ENCODE measurements at places on chromosomes 3 and 15. TPM values are rescaled to one million over a fixed set of nuclear protein-coding genes. Genes with fewer than 3 reads are reported as not detected.

Gene DGKG
- 0.16 TPM for total RNA-seq

Gene SPINK8
- not detected for total RNA-seq

Gene NOX5
- total RNA-seq = not detected

Gene INKA1
- total RNA-seq = 38.2 TPM

Gene CCDC39
- total RNA-seq = 0.06 TPM

Gene CIP2A
- total RNA-seq = 19.6 TPM

Gene PLIN1
- total RNA-seq = not detected

Gene FGF7
- not detected for total RNA-seq

Gene MORC1
- total RNA-seq = not detected

Gene EXOG
- total RNA-seq = 6.3 TPM

Gene LRCH3
- total RNA-seq = 90.9 TPM

Gene PLA2G4D
- total RNA-seq = not detected

Gene PGBD4
- total RNA-seq = 1.9 TPM

Gene NME9
- total RNA-seq = not detected

Gene CLEC3B
- 0.57 TPM for total RNA-seq

Gene SLC12A1
- not detected for total RNA-seq

Gene TTC14
- total RNA-seq = 51.1 TPM

Gene SKOR1
- total RNA-seq = under 0.01 TPM

Gene CKMT1B
- total RNA-seq = not detected

Gene MUC13
- total RNA-seq = under 0.01 TPM

Gene IL17RE
- 0.19 TPM for total RNA-seq

Gene CRABP1
- not detected for total RNA-seq

Gene COL6A5
- total RNA-seq = not detected

Gene DPPA2
- total RNA-seq = not detected

Gene PLEKHO2
- 34.0 TPM for total RNA-seq

Gene GOLGA6L9
- 0.65 TPM for total RNA-seq

Gene RBMS3
- 24.9 TPM for total RNA-seq

Gene BCL2A1
- total RNA-seq = not detected

Gene SYNPR
- not detected for total RNA-seq

Gene DPH6
- 15.5 TPM for total RNA-seq

Gene TGM5
- total RNA-seq = not detected

Gene CEP19
- total RNA-seq = 5.2 TPM

Gene GAP43
- not detected for total RNA-seq

Gene SLC22A13
- 0.16 TPM for total RNA-seq

Gene SLCO2A1
- total RNA-seq = 1.3 TPM

Gene IL12A
- 0.76 TPM for total RNA-seq

Gene TATDN2
- 10.9 TPM for total RNA-seq

Gene AMIGO3
- total RNA-seq = not detected

Gene PTPRG
- 22.5 TPM for total RNA-seq

Gene FGF12
- 2.9 TPM for total RNA-seq

Gene EOMES
- total RNA-seq = not detected

Gene CFAP100
- total RNA-seq = not detected

Gene LYZL4
- total RNA-seq = not detected
